Dorsolateral prefrontal cortex (tissue), 122 donors: ENCODE measurements at places on chromosomes 13 and 19.

- DNase-seq, result peak; percentile 82
Observed at GRCh38 chr13:45194081-45194939, 6.5 kb downstream of the KCTD4 start.

- DNase-seq, result no peak
Observed at GRCh38 chr19:39163621-39164020, 33.1 kb upstream of the NCCRP1 start.

DNA sequence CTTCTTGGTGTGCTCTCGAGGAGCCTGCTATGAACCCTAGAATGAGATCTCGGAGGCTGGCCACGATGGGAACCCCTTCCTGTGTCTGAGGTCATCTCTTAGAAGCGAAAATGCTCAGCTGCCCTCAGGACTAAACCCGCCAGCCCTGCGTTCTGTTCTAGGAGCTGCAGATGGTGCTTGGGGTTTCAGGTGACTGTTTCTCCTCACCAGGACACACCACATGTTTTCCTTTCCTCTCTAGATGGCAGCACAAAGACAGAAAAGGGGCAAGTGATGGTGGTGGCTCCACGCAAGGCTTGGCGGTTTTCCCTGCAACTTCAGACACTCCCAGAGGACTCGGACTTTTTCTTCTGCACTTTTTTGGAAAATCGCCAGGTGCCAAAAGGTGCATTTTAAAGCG, 60.1 kb downstream of the RNASEH2B start:
- DNase-seq, result no peak

GRCh38 chr19:54343868-54344267, 4.9 kb upstream of the LILRA4 start:
- DNase-seq, result no peak

DNA sequence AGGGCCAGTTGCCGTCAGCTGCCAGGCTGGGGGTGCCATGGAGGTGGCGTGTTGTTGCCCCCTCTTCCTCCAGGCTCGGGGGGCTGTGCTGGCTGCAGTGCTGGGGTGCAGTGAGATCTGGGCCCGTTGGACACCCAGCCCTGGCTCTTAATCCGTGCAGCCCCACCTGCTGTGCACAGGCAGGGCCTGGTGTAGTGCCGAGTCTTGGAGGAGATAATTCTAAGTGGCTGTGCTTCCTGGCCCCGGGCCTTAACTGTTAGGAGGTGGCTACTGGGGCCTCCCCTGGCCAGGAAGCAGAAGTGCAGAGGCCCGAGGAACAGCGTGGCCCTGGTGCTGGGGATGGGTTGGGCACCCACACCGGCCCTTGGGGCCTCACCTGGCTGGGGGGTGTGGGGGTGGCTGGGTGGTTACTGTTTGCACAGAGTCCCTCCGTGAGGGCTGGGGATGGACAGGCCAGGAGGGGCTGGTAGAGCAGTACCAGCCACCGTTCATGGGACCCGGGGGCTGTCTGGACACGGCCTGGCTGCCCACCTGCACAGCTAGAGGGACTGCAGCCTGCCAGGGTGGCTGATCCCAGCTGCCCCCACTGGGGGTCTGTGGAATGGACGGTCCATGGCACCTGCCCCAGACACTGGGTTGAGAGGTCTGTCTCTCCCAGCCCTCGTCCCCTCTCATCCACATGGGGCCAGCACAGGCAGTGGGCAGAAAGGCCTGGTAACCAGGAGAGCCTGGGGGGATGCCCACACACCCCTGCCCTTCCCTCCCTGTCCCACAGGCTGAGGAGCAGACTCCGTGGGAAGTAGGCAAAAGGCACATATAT, 3.3 kb downstream of the GPX4 start:
- no peak for DNase-seq

DNA sequence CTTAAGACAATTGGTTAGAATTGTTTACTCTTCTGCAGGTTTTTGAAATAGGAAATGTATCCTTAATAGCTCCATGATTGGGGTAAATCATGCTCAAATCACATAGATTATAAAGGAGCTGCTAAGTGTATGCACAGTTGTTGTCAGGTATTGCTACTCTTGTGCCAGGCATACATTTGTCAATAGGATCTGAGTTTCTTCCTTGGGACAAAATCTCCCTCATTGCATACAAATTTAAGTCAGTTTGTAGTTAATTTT, 109.3 kb upstream of the MLNR start:
- no peak for DNase-seq

GRCh38 chr13:21849323-21849722, 178.4 kb downstream of the FGF9 start:
- DNase-seq, result no peak

DNA sequence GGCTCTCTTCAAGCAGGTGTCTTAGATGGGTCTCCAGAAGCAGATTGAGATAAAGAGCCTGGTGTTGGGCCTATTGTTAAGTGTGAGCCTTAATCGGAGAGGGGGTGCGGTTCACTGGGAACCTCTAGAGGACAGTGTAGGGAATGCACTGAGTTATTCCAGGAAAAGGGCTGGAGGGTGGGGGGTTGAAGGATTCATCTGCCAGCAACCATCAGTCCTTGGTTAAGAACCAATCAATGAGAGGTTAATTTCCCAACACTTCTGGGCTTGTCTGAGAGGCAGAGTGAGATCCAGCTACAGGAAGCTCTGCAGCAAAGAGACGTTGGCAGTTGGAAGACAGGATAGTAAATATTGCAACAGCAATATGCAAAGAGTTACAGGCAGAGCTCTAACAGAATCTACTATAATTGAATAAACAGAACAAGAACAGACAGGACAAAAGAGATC, 28.7 kb downstream of the CYP4F2 start:
- peak; percentile 4 for DNase-seq

GRCh38 chr19:43956827-43957226, 5.8 kb downstream of the ZNF221 start:
- no peak for DNase-seq

DNA sequence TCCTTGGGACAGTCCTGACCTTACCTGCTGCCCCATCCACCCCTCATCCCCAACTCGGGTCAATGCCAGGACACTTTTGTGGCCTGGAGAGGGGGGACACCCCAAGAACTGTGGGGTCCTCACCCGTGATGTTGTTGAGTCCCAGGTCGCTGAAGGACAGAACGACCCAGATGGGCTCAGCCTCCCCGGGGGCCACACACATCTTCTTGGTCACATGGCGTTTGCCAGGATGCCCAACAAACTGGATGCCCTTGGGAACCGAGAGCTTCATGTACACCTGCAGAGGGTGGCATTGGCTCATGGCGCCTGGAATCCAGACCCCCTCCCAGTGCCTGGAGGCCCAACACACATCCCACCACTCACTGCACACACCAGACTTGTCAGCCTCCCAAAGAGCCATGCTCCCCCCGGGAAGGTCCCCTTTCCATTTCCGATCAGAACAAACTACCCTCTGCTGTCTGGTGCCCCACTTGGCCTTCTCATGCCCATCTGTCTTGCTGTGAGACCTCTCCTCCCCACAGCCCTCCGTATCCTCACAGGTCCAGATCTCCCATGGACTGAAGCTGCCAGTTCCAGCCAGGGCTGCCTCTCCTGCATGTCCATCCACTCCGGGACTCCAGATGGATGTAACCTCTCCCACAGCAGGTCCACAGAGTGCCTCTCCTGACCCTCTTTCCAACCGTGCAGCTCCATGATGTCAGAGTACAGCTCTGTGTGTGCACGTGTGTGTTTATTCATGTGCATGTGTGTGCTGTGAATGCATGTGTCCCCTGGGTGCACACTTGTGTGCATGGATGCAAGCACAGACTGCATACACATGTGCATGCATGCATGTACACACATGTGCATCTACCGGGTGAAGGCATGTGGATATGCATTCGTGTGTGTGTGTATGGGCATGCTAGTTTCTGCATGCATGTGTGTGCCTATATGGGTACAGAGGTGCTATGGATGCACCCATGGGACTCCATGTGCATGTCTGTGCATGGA, 58.4 kb downstream of the F2RL3 start:
- no peak for DNase-seq

- DNase-seq, result peak; percentile 72
Observed at GRCh38 chr19:16829010-16829821, at the start of gene SIN3B. Gene SIN3B, plus strand, starts transcription at chr19:16829398. Its CDS starts 23 bp downstream, at chr19:16829421.

- no peak for DNase-seq
Observed at GRCh38 chr19:1312767-1313694, 27.4 kb downstream of the EFNA2 start.

- DNase-seq, result peak; percentile 53
Observed at GRCh38 chr13:51804295-51805172, 571 bp upstream of the DHRS12 start.

DNA sequence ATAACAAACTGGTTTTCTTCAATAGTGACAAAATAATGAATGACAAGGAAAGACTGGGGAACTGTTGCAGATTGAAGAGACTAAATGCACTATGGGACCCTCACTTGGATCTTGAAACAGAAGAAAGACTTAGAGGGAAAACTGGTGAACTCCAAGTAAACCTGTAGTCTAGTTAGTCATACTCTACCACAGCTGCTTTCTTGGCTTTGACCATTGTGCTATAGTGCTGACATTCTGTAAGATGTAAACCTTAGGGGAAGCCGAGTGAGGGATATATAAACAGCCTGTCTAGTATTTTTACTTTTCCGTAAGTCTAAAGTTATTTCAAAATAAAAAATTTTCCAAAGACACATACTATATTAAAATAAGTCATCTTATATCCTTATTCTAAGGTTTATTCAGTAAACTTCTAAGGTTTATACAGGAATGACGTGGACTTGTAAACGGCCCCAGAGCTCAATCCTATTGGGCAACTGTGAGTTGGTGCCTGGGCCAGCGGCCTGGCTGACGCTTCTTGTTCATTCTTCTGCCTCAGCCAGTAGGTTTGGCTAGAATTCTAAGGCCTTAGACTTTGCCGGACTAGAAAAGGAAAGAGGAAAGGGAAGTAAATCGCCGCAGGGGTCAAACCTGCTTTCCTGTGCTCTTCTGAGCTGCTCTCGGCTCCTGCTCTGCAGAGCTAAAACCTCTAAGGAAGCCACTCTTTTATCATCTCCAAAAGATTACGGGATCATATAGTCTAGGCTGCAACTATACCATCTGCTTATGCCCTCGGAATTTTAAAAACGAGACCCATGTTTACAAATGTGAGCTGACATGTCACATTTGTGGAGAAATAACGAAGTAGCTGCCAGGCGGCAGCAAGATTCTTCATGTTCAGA, 33.6 kb upstream of the UBE2L5 start:
- no peak for DNase-seq

DNA sequence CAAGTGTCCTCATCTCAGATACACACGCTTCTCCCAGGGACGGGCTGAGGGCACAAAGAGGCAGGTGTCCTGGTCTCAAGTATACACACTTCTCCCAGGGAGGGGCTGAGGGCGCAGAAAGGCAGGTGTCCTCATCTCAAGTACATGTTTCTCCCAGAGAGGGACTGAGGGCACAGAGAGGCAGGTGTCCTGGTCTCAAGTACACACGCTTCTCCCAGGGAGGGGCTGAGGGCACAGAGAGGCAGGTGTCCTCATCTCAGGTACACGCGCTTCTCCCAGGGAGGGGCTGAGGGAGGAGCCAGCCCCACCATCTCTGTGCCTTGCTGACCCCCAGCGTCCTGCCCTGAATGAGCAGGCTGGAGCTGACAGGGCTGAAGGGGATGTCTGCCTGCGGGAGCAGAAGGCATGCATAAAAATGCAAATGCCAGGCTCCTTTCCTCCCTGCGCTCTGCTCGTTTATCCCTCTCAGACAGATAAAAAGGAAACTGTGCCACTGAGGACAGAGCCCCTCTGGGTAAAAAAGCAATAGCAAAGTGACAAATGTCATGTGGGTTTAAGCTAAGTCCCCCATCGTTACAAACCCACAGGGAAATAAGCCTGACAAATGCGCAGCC, 96.1 kb upstream of the UQCRFS1 start:
- no peak for DNase-seq

GRCh38 chr19:2793577-2793976, 8.3 kb downstream of the THOP1 start:
- no peak for DNase-seq

DNA sequence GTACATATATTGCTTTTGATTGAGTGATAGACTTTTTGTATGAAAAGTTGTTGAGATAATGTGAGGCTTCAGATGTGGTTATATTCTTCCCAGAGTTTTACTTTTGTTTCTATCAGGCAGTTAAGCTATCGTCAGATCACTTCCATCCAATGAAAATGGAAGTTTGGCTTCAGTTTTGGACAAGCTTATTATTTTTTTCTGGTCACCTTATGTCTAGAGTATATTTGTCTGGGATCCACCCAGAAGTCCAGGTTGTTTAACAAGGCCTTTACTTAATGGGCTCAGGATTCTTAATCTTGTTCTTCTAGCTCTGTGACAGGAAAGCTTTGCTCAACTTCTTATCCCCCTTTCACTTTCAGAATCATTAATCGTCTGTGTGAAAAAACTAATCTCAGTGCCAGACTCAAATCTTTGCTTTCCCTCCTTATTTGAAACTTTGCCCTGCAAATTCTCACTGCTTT, 150.9 kb downstream of the PDS5B start:
- DNase-seq, result no peak

GRCh38 chr19:58021541-58022282, 12.1 kb upstream of the ZSCAN1 start:
- DNase-seq, result peak; percentile 65

DNA sequence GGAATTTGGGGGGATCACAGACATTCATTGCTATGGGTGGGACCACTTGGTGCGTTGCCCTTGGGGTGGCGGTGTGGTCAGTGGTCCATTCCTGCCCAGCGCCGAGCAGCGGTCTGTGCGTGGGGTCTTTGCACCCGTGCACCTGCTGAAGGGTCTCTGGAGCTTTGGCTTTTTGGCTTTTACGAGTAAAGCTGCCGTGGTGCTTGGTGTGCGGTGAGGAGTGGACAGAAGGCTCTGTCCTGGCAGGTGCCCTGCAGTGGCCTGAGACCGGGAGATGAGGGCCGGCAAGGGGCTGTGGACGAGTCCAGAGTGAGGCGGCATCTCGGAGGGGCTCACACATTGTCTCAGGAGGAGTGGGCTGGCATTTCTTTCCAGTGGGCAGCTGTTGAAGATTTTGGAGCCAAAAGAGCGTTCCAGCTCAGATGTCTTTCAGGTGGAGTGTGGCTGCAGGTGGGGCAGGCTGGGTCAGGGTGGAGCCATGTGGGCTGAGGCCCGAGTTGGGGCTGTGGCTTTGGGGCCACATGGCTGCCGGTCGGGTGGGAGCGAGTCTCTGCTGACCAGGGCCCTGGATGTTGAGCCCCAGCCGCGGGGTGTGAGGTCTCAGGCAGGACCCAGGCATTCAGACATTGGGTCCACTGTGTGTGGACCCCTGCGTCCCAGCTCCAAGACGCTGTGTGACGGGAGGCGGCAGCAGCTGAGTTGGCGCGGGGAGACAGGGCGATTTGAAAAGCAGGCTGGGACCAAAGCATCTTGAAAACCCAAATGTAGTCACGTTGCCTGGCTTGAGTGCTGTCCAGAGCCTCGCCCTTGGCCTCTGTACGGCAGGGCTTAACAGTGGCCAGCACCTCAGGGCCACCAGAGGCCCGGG, 11.7 kb downstream of the GNA11 start:
- DNase-seq, result no peak

GRCh38 chr13:101709952-101710351, 257.5 kb downstream of the ITGBL1 start:
- no peak for DNase-seq

GRCh38 chr13:22700246-22700887, 480.4 kb upstream of the SGCG start:
- DNase-seq, result no peak

- no peak for DNase-seq
Observed at GRCh38 chr13:28002886-28003698, 14.6 kb upstream of the URAD start.

GRCh38 chr19:47564081-47564480, 8.9 kb downstream of the ZNF541 start:
- DNase-seq, result no peak
